Fibroblast of upper back skin (primary cell): ENCODE measurements at places on chromosomes 6 and 20.

- DNase-seq = no peak
Measured at GRCh38 chr20:58523072-58523970, 8.1 kb upstream of the APCDD1L start.

- no peak for DNase-seq
Measured at GRCh38 chr6:116316772-116317467, 37.2 kb upstream of the TSPYL1 start.

DNA sequence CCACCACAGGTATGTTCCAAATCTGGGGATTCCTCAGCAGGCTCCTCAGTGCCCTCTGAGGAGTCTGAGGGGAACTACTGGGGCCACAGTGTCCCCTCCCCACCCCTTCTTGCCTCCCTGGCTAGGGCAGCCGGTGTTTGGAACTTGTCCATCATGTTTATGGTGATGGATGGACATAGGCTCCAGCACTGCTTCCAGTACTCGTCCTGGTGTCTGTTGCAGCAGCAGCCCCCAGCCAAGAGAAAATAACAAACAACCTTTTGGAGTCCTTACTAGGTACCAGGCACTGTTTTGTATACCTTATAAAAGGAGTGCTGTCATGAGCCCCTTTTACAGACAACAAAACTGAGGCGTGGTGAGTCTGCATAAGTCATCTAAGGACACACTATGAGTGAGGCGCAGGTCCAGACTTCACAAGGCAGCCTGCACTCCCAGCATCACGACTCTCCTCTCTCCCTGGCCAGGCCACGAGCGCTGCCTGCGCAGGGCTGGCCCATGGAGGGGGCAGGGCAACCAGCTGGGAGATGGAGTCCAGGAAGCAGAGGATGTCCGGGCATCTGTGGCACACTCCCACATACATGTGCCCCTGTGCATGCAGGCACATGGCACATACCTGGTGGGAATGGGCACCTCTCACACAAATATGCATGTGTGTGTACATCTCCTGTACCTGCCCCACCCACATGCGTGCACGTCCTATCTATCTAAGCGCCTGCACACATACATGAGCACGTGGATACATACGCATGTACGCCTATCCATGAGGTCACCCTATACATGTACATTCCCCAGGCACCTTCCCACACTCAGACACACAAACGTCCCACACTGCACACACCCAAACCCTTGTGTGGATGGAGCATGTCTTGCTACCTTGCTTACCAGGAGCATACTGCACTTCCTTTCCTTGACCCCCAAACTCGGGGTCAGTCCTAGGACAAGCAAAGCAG is 152.7 kb downstream of the VEGFA start:
- no peak for DNase-seq

- no peak for DNase-seq
Measured at GRCh38 chr6:83068616-83069015, 1.1 kb downstream of the DOP1A start.

GRCh38 chr6:12414096-12414675 is 124.0 kb downstream of the EDN1 start:
- no peak for DNase-seq

DNA sequence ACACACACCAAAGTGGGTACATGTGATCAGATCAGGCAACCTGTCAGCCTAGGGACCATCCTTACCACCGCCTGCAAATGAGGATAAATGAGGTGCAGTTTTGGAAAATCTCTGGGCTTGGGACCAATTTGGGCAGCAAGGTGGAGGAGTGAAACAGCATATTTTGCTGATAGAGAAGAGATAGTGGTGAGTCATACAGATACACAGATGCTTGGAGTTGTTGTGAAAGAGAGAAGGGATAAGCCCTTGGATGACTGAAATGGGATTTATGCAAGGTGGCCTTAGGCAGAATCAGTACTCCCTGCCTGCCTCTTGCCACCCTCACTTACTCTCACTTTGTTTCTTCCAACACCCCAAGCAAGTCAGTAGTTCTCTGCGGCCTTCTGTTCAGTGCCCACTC is 34.7 kb downstream of the BMP2 start:
- DNase-seq = no peak

DNA sequence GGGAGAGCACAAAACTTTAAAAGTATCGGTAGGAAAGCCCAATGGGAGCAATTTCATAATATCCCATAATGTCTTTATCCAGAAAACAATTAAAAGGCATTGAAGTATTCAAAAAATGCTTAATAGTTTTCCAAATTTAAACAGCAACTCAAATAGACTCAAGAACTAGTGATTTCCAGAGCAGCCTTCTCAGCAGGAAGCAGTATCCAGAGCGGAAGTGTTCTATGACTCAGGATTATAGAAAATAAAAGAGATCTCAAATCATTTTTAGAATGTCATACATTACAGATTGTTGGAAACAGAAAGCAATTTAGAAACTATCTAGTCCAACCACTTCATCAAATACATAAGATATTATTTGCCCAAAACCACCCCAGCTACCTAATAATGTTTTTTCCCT is 79.3 kb downstream of the COL12A1 start:
- DNase-seq = no peak

- peak; percentile 47 for DNase-seq
Measured at GRCh38 chr6:106927531-106928398, 46.8 kb downstream of the CD24 start.

DNA sequence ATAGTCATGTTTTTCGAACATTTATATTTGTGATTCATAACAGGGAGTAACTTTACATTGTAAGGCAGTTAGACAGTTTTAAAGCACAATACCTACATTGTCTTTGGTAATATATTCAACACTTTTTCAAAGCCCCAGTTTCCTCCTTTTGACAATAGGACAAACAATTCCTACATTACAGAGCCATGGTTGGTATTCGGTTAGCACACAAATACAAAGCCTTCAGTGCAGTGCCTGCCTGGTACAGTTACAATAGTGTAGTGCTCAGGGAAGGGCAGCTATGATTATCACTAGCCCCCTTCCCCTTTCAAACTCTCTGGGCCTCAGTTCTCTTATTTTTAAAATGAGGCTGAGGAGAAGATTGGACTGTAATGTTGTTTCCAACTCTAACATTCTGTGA is 207.8 kb downstream of the TPBG start:
- no peak for DNase-seq

GRCh38 chr6:151589667-151590066 is 95.8 kb downstream of the CCDC170 start:
- DNase-seq = no peak

DNA sequence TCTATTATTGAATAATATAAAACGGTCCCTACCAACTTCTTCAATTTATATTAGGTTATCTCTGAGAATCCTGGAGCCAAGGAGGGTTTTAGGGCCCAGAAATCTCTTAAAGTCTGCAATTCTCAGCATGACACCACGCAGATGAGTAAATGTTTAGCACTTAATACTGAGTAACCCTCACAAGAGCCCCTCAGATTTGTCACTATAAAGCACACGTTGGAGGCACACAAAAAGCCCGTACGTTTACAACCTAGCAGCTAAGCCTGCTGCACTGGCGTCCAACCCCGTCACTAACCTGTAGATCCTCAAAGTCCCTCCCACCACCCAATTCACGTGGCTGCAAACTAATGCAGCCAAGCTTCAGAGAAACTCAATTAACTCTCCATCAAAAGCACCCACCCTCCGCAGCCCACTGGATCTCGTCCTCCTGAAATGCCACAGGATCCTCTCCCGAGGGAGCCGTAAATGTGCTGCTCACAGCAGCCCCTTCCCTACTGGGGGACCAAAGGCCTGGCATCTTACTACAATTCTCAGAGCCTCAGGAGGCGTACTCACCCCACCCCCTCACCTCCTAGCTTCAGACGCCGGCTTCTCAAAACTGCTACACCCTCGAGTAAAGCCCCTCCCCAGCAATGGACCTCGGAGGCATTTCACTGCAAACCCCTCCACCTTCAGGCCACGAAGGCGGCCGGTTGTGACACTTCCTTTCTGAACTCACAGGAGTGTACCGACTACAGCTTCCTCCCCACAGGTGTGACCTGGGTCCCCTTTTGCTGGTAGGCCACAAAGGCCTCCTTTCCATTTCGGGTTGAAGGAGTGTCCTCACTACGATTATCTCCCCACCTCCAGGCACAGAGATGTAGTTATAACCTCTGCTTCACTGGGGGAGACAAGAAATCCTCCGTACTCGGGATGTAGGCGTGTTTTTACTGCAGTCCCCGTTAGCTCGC is 909 bp downstream of the CPNE1 start:
- DNase-seq = peak; percentile 18

- DNase-seq = no peak
Measured at GRCh38 chr6:57261926-57262325, 39.8 kb upstream of the RAB23 start.

DNA sequence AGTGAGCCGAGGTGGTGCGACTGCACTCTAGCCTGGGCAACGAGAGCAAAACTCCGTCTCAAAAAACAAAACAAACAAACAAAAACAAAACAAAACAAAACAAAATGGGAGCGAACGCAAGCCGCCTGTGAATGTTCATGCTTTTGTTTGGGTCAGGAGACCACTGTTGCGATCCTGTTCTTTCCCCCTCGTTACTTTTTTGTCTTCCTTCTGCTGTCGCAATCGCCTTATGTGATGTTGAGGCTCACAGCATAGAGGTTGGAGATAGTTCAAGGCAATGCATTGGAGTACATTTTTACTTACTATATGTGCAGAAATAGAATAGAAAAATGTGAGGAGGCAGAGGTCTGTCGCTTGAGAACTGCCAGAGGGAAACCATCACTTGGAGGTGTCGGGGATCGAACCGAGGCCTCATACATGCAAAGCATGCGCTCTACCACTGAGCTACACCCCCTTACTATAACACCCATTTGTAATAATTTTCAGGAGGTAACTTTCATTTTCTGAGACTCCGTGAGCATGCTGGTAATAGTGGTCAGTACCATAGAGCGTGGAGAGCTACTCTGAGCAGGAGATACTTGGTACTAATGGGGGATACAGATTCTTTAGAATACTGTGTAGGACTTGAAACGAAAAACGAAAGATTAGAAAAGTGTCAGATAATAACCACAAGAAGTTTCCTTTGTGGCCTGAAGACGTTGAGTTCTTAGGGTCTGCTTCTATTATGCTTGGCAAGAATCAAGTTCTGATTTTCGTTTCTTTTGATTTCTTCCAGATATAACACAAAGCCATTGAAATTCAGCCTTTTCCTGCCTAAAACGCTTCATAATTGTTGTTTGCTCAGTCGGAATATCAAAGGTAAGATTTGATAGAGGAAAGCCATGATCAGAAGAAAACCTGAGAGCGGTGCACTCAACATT is 121.1 kb downstream of the TRIM27 start:
- DNase-seq = peak; percentile 58

DNA sequence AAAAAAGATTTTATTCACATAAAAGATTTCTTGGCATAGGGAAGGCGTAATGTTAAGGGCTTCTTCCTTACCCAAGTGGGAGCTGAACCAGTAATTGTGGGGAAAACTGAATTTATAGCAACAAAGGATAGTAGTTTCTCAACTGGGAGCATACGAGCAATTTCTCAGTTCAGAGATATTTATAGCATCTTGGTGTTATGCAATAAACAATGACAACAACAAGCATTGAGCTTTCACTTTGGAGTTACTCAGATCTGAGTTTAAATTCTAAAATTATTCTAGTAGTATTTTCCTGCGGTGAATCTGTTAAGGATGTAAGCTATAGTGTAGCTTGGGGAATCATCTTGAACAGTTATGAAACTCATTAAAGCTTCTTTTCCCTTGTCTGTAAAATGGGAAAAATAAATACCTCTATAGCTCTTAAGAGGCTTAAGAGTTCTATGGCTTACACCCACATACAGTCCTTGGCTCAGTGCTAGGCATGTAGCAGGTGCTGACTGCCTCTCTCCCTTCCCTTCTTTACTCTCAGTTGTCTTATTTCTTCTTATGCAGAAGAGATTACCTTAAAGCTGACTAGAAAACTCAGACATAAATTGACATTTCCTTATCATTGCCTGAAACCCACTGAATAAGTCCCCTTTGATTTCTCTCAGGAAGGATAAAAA is 58.8 kb downstream of the SAMD5 start:
- no peak for DNase-seq

DNA sequence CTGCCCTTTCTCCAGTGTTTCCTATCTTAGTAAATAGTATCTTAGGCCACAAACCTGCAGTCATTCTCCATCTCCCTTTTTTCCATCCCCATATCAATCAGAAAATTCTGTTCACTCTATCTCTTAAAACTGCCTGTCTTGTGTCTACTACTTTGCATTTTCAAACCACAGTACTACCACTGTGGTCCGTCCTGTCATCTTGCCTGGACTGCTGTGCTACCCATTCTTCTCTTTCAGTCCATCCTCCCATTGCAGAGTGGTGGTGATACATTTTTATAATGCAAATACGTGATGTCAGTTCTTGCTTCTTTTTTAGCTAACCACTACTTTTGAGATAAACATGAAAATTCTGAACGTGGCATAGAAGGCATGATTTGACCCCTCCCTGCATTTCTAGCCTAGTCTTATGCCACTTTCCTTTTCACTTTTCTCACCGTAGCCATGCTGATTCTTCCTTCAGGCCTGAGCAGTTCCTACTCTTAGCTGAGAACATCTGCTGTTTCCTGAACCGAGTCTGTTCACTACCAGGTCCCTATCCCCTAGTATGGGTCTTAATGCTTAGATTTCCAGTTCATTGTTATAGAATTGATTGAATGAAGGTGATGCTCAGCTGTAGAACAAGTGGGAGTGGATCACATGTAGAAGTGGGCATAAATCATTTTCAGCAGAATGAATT is 13.8 kb downstream of the TBPL1 start:
- no peak for DNase-seq

- DNase-seq = no peak
Measured at GRCh38 chr6:99297415-99297814, 52.1 kb downstream of the FAXC start.

- no peak for DNase-seq
Measured at GRCh38 chr6:6952484-6952883, 155.3 kb upstream of the RREB1 start.

DNA sequence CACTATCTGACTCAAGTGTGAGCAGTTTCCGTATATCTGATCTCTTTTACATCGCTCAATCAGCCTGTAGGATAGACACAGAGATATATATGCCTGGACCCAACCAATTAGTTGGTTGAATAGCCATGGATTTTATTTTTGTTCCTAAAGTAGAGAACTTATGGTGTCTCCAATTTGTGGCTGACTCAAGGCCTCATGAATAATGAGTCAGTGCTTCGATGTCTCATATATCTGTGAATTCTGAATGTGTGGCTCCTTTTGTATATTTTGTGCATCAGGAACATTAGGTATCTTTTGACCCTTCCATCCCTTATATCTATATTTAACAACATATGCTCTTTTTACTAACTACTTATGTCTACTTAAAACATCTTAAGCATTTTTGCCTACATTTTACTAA is 64.5 kb downstream of the OR2B2 start:
- DNase-seq = peak; percentile 28

DNA sequence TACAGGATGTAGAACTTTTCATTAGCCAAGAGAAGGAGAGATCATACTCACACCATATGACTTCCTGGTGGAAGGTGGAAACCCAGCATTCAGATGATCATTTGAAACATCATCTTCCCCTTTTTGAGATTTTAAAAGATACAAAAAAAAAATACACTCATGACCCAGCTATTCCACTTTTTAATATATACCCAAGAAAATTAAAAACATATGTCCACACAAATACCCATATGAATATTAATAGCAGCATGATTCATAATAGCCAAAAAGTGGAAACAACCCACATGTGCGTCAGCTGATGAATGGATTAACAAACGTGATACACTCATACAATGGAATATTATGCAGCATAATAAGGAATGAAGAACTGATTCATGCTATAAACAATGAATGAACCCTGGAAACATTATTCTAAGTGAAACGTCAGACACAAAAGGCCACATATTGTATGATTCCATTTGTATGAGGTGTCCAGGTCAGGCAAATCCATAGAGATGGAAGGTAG is 130.0 kb upstream of the SGK1 start:
- peak; percentile 98 for DNase-seq
